ENCODE measurements at places on chromosomes 16 and 17.

- DNase-seq = no peak
Measured at GRCh38 chr16:12572316-12572985, 231.2 kb downstream of the CPPED1 start.

DNA sequence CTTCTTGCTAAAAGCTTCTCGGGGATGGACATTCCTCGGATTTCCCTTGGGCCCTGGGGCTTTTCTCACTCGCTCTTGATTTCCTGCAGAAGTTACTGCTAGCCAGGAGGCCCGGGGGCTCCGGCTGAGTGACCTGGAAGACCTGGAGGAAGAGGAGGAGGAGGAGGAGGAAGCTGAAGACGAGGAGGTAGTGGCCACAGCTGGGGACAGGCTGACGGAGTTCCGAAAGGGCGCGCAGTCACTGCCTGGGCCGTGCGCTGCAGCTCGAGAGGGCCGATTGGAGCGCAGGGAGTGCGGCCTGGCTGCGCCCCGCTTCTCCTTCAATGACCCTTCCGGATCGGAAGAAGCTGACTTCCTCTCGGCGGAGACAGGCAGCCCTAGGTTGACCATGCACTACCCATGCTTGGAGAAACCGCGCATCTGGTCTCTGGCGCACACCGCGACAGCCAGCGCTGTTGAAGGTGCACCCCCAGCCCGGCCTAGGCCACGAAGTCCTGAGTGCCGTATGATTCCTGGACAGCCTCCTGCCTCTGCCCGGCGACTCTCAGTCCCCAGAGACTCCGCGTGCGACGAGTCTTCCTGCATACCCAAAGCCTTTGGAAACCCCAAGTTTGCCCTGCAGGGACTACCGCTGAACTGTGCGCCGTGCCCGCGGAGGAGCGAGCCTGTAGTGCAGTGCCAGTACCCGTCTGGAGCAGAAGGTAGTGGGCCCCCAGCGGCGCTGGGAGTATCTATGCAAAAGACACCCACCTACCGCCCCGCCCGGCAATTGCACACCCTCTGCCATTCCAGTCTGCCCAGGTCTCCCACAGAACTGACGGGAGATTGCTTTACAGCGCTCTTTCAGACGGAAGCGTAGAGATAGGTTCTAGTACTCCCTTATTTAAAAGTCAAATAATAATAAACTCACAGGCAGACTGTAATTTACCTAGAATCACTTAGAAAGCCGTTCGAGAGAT is 4.9 kb downstream of the IRX6 start:
- no peak for DNase-seq

GRCh38 chr17:2683912-2684311 is 27.7 kb downstream of the CLUH start:
- DNase-seq = no peak

DNA sequence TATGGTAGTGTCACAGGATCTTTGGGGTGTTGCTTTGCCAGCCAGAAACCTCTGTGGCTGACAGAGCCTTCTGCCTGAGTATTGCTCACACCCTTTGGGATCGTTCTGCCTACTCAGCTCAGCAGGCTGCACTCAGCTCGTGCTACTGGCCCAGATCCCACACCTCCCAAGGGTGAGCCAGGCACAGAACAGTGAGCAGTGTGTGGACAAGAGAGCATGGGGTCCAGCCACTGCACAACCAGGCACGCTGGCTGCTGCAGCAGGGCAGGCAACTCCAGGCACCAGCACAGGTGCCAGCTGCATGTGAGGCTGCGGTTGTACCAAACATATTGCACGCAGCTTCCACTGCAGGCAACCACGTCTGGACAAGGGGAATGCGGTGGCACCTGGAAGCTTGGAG is 84.9 kb downstream of the CYB561 start:
- DNase-seq = no peak

DNA sequence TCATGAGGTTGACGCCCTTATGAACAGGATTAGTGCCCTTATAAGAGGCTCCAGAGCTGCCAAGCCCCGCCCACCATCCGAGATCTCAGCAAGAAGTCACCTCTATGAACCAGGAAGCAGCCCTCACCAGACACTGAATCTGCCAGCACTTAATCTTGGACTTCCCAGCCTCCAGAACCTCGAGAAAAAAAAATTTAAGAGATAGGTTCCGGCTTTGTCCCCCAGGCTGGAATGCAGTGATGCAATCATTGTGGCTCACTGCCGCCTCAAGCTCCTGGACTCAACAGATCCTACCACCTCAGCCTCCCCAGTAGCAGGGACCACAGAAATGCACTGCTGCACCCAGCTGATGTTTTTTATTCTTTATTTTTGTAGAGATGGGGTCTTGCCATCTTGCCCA is 22.5 kb upstream of the ADCY9 start:
- no peak for DNase-seq

DNA sequence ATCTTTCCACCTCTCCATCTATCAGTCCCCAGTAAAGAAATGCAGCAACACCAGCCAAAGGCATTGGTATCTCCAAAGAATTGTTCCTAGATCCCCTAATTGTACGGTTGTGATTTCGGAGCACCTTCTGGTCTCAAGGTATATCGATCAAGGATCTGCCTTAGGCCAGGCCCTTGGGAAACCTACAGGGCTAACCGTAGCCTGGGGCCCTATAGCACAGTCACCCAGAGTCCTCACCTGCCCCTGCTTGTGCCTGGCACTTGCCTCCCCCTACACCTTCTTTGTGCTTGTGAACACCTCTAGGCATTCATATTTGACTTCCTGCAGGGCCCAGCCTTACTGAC is 16.8 kb upstream of the AURKB start:
- DNase-seq = no peak

- no peak for DNase-seq
Measured at GRCh38 chr16:8669481-8669880, 4.9 kb upstream of the ABAT start.

- DNase-seq = no peak
Measured at GRCh38 chr17:51445946-51446345, 185.6 kb downstream of the UTP18 start.

DNA sequence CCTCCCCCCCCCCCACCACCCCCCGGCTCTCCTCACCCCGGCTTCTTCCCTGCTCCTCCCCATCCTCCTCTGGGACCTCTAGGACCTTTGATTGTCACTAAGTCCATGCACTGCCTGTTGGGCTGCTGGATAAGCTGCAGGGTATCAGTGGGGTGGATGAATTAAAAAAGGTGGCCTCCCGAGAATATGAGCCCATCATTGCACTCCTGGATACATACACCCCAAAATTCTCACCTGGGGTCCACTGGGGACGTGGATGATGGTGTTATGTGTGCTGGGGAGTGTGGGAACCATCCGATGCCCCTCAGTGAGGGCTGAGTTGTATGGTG is 88.8 kb downstream of the IRF8 start:
- no peak for DNase-seq

DNA sequence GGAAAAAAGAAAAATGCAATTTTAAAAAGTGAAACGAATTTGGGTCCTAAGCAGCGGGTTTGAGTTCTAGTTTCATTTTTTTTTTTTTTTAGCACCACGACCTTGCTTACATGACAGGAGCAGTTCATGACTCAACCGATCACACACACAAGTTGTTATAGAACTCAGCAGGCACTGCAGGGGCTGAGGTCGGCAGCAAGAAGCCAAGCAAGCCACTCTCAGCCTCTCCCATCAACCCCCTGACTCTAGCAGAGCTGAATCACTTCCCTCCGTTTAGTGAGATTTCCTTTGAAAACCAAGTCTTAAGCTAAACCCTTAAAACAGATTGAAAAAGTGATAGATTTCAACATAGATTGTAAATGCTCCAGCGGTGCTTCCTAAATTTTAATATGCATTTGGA is 520.8 kb downstream of the HAPSTR1 start:
- DNase-seq = no peak

GRCh38 chr16:47726031-47726675 is 265.0 kb downstream of the PHKB start:
- no peak for DNase-seq

DNA sequence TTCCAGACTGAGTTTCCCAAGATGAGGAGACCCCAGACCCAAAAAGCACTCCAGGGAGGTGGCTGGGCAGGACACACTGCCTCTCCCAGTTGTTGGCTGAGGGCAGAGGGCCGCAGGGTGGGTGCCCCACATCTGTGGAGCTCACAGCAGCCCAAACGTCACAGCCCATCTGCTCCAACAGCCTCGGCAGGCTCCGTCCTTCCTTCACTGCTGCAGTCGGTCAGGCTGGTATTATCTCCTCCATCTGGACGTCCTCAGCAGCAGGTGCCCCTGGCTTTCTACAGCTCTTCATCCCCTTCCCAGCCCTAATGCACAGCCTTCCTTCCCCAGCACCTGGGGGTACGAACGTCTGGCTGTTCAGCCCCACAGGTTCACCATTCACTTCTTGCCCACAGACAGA is 55.2 kb downstream of the PRMT7 start:
- no peak for DNase-seq

DNA sequence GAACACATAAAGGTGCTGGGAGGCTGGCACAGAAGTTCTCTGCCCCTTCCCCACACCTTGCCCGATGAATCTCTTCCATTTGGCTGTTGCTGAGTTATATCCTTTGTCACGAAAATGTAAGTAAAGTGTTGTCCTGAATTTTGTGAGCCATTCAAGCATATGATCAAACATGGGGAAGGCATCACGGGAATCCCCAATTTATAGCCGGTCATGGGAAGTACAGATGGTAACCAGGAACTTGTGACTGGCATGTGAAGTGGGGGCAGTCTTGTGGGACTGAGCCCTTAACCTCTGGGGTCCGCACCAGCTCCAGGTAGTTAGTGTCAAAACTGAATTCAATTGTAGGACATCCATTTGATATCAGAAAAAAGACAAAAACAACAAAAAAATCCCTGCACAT is 13.2 kb downstream of the TOM1L2 start:
- peak; percentile 16 for DNase-seq

- no peak for DNase-seq
Measured at GRCh38 chr16:67386861-67387455, 6.3 kb downstream of the TPPP3 start.

DNA sequence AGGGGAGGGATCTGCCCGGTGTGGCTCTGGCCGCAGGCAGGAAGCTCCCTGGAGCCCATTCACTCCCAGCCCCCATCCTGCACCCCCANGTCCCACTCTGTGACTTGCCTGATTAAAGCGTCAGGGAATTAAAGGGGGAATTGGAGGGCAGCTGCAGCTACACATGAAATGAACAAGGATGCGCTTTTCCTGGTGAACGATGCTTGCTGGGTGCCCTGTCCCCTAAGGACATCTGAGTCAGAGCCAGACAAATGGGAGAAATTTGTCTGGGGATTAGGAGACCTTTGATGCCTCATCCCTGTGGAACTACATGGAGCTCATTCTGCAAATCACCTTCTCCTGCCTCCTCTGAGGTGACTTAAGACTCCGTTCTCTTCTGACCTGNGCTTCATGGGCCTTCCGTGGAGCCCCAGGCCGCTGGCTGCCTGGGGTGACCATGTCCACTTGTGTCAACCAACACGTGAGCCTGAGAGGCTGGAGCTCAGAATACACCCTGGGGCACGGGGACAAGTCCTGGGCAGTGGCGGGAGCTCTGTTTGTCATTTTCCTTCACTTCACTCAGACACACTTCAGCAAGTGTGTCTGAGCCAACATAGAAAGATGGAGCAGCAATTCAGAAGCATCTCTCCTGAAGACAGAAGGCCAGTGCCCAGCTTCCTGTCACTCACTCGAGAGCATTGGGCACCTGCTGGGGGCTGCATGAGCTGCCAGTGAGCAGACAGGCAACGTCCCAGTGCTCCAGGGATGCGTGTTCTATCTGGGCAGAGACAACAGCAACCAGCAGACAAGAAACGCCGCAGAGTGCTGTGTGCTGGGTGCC is 54.1 kb downstream of the METRNL start:
- DNase-seq = no peak

DNA sequence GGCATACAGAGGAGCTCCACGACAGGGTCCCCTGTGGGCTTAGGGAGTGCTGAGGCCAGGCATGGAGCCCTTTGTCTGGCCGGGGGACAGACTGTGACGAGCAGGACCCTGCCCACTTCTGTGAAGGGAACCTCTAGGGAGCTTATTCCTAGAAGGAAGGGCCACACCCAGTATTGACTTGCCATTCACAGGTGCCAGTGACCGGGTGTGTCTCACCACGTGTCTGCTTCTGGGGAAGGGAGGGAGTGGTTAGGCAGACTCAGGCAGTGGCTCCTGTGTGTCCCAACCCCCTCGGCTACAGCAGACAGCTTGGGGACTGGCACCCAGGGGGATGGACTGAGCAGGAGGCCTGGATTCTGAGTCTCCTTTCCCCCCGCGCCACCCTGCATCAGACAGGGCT is 57.2 kb downstream of the SOCS1 start:
- no peak for DNase-seq

DNA sequence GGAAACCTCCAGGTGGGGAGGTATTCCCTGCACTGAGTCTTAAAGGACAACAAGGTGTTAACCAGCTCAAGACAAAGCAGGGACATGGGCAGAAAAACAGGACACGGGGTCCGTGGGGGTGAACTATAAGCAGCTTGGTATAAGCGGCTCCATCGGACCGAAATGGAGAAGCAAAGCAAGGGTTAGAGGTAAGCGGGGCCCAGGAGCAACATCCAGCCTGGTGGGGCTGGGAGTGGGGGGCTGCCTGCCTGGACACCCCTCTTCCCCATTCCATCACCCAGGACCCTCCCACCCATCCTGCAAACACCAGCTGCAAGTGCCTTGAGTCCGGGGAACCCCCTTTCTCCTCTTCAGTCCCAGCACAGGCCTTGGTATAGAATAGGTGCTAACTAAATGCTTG is 29.5 kb downstream of the MYH11 start:
- no peak for DNase-seq

DNA sequence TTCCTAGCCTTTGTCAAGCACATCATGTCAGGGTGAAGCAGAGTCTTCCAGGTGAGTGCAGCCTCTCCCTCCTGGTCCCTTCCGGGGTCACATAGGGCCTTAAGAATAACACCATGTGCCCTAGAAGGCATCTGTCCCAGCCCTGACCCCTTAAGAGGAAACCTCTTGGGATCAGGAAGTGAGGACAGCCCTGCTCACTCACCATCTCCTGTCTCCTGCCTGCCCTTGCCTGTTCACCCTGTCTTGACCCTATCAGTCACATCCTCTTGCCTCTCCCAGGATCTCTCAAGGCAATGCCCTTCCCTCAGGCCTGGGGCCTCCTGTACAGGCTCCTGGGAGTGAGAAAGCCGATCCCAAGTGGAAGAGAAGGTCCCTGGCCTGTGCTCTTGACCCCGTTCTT is 13.9 kb downstream of the MYL4 start:
- no peak for DNase-seq

DNA sequence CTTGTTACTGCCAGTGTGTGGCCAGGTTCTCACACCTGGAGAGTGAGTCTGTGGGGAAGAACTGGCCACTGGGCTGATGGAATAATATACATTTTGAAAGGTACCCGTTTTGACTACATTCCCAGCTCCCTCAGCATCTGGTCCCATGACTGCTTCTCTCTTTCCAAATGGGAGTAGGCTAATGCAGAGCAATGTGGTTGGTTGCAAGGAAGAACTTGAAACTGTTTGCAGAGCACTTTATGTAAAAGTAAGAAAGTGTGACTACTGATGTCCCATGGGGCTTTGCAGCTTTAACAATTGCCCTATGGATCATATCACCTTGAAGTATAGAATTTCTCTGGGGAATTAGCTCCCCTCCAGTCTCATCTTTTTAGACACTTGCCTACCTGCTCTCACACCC is 9.0 kb downstream of the KATNIP start:
- DNase-seq = no peak

GRCh38 chr17:79937391-79938335 is 98.0 kb downstream of the TBC1D16 start:
- no peak for DNase-seq

GRCh38 chr16:70470927-70471341 is 16.5 kb downstream of the FCSK start:
- DNase-seq = no peak
